ENCODE measurements at places on chromosomes 12 and 14.

- DNase-seq = peak; percentile 77
These were observed 81.2 kb upstream of the ATF7IP start for GRCh38 chr12:14284184-14284722.

DNA sequence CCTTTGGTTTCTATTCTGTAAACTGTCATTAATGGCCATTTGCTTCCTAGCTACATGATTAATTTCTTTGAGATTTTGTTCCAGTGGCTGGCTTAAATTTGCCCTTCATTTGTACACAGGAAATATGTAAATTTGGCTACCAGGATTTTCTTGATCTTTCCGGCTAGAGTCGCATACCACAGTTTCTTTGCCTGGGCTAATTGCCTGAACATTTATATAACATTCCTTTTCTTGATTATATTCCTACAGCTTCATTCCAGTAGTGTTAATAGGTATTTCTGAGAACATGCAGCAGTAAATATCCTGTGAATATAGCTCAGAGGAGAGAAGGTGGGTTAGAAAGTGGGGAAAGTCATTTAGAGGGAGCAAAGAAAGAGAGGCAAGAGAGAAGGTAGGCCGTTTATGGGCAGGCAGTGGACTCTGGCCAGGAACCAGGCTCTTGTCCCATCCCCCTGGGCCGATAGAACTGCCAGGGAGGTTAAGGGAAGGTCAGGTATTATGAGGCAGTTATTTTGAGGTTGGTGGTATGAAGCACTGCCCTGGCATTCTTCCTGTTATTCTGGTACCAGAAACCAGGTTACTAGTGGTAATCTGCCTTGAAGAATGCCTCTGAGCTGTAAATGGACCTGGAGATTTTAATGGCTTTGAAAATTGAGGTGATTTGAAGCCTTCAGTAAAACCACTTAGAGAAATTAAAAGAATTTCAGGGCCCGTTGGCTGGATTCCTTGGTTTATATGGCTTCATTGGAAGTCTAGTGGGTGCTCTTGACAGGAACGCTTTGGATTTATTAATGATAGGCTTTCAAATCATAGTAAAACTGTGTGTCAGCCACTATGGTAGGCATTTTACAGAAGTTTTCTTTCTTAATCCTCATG lies 4.4 kb downstream of the RNF10 start:
- DNase-seq = peak; percentile 84

DNA sequence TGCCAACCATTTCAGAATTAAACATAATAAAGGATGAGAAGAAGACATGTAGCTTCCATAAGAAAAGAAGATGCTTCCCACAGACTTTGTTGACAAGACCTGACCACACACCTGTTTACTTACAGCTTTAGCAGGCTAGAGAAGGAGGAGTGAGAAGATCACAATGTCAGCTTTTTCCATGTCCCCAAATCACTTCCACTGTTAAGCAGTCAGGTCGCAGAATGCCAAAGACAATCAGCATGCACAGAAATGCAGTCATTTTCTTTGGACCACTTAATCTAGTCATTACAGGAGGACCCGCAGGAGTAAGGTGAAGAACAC lies 314.9 kb downstream of the SSPN start:
- DNase-seq = no peak

GRCh38 chr14:75340921-75341320 lies 62.3 kb downstream of the FOS start:
- DNase-seq = peak; percentile 92

DNA sequence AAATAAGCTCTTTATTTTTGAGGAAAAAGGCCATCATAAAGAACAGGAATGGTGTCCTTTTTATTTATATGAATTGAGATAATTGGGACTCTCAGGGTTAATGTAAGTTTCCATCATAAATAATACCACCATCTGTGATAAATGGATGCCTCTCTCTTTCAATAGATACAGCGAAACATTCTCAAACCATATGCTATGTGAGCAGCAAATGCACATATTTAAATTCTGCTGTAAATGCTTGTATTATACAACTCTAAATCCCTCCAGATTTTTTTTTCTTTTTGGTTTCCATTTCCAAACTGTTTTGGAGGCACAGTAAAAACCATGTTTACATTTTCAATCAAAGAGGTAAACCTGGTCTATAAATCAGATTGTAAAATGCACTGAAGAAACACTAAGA lies 132.3 kb downstream of the TMEM132C start:
- DNase-seq = no peak

DNA sequence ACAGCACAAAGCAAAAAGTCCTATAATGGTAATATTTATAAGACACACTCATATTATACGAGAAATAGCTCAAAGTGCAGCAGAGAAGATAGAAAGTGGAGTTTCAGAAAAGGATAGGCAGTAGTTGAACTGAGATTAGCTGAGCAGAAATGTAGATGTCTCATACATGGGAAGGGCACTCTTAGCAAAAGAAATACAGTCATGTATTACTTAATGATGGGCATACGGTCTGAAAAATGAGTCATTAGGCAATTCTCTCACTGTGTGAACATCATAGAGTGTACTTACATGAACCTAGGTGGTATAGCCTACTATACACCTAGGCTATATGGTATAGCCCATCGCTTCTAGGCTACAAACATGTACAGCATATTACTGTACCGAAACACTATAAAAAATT lies 671.3 kb downstream of the RPS29 start:
- DNase-seq = no peak

DNA sequence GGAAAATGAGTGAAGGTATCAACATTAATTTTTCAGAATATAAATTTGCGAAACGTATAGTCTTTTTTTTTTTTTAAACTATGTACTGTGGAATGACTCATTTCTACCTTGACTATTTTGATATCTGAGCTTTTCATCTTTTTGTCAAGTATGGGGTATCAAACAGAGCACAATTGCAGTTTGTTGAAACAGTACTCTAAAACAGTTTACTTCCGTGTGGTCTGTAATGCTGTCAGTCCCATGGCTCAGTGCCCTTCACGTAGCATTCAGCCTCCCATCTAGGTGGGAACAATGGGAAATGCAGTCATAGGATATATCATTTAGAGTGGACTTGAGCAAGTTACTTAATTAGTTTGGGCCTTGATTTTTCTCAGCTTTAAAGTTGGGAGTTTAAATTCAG lies 139.5 kb downstream of the ERC1 start:
- DNase-seq = no peak

DNA sequence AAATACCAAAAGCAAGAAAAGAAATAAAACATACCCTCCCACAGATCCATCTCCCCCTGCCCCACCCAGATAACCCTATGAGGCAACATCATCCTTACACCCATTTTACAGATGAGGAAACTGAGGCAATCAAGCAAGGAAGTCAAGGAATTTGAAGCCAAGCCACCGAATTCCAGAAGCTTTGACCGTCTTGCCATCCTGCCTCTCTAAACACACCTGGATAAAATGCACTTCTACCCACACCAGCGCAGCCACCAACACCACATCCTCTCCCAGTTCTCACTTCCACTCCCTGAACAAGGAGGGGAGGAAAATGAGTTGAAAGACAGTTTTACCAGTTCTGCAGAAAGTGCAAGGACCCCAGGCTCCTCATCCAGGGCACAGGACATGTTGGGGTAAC lies 13.6 kb downstream of the CMKLR1 start:
- no peak for DNase-seq

GRCh38 chr12:89350630-89351488 lies 1.4 kb downstream of the DUSP6 start:
- DNase-seq = peak; percentile 69

DNA sequence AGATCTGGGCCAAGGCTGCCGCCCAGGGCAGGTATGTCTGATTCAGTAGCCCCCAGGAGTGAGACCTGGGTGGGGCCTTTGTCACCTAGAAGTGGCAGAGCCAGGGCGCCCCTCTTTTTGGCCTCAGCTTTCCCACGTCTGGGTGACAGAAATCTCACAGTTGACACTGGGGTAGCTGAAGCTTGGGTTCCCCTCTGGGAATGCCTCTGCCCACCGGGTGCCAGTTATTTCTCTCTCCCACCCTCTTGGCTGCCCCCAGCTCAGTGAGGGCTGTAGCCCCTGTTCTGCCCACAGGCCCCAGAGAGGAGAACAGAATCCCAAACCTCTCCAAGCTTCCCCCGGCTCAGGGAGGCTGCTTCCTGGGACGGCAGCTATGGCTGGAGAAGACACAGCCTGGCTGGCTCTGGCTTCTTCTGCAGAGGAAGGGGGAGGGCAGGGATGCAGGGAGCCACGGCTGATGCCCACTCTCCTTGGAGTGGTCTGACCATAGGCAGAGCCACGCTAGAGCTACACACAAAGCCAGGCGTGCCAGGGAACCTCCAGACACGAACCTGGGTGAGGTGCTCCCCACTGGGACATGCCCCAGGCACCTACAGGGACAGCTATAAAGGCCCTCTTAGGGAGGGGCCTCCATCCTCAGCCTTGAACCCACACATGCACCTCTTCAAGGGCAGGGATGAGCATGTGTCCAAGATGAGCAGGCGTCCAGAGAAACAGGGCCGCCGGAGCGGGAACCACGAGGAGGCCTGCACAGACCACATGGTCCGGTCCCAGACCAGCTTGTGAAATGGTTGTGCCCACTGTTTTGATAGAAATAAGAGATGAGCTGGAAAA lies 51.7 kb downstream of the BEGAIN start:
- DNase-seq = peak; percentile 46

GRCh38 chr14:38669027-38669426 lies 413.1 kb upstream of the CLEC14A start:
- DNase-seq = no peak

DNA sequence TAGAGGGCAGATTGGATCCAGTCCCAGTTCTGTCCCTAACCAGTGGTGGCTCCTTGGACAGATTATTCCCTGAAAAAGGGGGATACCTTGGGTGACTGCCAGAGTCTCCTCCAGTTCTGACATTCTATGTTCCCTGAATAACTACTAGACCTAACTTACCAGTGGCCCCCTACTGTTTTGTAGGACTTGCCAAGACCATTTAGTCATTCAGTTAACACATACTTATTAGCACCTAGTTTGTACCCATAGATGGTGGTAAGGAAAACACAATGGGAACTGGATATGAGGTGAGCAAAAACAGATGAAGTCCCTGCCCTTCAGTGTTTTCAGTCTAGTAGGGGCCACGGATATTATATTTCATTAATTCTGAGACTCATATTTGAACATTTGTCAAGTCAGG lies 3.5 kb downstream of the PRPF40B start:
- no peak for DNase-seq

DNA sequence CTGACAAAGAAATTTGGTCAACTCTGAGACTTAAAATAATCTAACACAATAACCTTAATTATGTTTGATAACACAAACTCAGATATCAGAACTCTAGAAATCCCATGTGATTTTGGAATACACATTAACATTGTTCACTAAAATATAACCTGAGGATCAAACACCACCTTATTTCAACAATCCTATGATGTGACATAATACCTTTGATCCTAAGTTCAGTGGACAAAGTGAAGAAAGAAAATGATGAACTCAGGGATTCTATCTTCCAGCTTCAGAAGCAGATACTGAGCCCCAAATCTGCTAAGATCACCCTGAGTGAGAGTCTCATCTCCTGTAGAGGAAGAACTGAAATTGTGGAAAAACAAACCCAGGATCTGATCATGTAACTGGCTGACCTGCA lies 35.7 kb upstream of the APOF start:
- DNase-seq = no peak

DNA sequence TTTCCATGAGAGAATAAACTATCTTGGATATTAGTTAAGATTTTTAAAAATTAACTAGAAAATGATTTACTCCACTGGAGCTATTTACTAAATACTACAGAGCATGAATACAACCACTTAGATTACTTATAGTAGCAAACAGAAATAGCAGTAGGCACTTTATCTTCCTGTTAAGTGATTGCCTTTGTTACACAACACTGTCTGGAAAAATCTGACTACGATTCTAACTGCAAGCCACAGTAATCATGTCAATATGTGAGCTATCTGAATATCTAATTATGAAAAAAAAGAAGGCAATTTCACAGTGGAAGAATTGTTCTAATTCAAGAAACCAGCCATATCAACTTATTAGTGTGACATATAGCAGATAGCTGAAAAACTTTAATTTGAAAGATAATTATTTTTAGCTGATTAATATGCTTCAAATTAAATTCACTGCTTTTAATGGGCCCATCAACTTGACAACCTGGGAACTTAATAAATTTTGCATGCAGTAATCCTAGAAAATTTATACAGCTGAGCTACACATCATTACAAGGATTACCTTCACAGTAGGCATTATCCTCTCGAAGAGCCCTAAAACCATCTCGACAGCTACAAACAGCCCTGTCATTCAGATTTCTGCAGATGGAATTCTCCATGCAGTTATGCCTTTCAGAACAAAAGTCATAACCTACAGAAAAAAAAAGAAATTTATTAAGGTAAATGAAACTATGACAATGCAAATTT lies 172.8 kb downstream of the NELL2 start:
- DNase-seq = no peak

GRCh38 chr14:91872517-91873470 lies 5.5 kb upstream of the TC2N start:
- peak; percentile 87 for DNase-seq

DNA sequence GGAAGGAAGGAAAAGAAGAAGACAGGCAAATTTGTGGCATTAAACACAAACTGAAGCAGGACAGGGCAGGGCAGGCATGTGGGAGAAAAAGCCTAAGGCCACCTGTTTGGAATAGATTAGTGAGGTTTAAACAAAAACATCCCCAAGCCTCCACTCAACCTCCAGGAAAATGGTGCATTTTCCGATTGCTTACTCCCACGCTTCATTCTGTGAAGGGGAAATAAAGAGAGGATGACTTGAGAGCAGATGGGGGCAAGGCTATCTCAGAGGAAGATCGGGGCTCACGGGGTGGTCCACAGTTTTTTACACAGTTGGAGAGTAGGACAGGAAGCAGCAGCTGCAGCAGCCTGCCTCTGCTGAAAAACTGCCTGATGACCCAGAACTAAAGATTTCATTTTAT lies 250.9 kb downstream of the DUSP6 start:
- DNase-seq = no peak

- no peak for DNase-seq
These were observed 1139.4 kb downstream of the TMEM121 start for GRCh38 chr14:106665814-106666213.

DNA sequence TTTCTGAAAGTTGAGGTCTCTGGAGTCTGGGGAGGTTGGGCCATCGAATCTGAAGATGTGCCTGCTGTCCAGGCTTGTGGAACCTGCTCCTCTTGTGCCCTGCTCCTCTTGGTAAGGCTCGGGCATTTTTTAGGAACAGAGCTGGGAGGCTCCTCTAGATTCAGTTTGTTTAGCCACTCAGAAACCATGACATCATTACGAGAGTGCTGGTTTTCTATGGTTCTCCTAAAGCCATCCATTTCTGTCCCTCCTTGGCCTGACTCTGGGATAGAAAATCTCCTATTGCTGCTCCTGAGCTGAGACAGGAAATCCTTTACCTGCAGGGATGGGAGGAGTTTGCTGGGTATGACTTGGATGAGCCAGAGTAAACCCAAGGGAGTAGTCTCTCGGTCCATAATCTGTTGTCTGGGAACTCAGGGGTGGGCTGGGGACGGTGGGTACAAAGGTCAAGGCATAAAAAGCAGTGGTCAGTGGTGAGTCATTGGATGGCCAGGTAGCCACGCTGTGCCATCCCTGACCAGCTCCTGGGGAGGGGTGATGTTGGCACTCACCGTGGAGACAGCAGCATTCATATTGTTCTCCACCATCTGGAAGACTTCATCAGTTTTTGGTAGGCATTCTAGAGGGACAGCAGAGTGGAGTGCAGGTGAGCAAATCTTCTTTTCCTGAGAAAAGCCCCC lies 2.4 kb upstream of the ADCY4 start:
- no peak for DNase-seq
